ENCODE measurements at places on chromosomes 3 and 15.

DNA sequence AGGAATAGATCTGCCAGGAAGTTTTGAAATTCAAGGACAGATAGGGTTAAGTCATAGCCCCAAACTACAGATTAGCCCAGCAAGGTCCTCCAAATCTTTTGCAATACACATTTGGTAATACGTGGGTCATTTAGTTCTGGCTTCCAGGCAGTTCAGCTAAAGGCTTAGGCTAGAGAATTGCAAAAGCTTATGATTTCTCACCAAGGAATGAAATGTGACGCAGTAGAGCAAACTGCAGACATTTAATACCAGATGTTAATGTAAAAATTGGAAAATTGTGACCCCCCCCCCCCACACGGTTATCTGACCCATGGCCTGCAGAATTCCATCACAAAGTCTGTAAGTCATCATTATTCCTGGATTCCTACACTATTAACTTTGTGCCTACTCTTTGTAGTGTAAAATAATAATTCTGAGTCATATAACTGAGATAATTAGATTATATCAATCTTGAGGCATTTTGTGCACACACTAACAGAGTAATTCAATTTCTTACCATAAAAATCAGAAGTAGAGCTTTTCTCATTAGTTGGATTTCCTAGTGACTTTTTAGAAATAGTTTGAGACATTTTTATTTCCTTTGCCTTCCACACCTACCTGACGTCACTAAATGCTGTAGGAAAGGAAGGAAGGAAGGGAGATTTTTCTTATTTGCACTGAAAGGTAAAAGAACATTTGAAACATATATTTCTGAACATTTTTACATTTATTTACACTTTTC lies 235.2 kb downstream of the DTWD1 start:
- DNase-seq: no peak

DNA sequence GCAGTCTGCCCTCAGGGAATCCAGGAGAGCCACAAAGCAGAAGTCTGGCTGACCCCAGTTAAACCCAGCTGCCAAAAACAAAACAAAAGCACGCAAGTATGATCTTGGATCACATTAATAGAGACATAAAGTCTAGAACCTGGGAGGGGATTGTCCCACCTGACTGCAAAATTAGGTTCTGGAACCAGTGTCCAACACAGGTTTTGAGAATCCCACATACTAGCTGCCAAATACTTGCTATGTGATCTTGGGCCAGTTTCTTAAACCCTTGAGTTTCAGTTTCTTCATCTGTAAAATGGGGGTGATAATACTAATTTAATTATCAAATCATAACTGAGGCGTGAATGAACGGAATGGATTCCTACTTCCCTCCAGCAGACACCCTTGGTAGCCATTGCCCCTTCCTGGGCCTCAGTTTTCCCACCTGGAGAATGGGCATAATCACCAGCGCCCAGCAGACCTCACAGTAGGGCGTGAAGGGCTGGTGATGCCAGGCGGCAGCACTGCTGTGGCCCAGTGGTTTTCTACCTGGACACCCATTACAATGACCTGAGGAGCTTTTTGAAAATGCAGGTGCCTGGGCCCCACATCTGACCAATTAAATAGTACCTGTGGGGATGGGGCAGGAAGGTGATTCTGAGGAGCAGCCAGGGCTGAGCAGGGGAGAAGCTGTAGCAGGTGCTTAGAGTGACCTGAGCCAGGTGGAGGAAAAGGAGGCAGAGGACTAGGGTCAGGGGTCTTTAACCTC lies 32.2 kb downstream of the GRIP2 start:
- DNase-seq: no peak

DNA sequence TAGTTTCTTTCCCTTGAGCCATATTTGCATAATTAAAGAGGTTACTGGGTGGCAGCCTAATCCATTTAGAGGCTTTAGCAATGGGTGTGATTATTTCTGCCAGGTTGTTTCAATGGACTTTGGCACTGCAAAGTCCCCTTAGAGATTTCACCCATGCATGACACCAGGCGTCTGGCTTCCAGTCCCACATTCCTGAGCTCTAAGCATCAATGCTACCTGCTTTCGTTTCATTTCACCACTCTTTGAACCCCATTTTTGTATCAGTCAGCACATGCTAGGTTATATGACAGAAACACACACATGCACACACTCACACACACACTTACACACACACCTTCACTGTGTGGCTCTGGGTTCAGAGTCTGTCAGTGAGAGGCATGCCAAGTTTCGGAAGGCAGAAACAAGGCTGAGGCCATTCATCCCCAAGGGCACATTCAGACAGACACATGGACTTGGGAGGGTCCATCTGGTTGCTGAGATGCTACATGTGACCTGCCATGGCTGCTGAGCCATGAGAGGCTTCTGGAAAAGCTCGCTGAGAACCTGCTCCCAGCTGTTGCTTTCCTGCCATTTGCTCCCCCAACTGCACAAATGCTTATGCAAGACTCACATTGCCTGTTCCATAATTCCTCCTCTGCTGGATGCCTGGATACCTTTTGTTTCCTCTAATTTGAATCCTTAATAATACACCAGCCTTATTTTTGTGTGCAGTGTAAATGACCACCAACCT lies 354.1 kb downstream of the GABRG3 start:
- no peak for DNase-seq

DNA sequence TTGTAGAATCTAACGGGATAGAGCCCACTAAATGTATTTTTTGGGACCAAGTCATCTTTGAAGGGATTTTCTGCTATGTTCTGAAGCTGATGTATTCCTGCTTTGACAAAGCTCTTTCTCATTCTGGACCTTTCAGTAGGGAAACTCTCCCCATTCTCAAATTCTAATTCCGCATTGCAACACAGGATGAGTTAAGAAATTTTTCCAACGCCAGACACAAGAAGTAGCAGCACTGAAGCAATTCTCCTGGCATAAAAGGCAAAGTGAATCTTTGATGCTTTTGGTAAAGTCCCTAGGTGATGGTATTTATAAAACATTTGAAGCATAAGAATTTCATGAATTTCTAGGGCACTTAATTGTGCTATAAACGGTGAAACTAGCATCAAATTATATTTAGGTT lies 76.8 kb downstream of the ZPLD1 start:
- DNase-seq: no peak

- DNase-seq: peak; percentile 58
These were observed 500 bp upstream of the RAB6B start for GRCh38 chr3:133896002-133896761.

- peak; percentile 71 for DNase-seq
These were observed 42.7 kb upstream of the PRICKLE2 start for GRCh38 chr3:64267721-64268604.

- DNase-seq: no peak
These were observed 21.8 kb downstream of the MEIS2 start for GRCh38 chr15:37078566-37078965.

DNA sequence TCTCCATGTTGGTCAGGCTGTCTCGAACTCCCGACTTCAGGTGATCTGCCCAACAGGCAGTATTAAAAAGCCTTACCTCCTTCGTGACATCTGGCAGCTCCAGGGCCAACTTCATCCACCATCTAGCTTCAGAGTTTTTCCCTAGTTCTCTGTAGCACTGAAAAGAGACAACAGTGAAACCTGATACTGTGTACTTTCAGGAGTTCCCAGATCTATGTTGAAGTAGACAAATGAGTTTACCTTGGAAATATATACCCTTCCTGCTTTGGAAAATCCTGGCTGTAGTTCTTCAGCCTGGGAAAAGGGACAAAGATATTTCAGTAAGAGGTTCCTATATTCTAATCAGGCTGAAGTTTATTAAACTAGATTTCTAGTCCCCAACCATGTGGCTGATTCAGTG lies 18.0 kb downstream of the RMDN3 start:
- no peak for DNase-seq

DNA sequence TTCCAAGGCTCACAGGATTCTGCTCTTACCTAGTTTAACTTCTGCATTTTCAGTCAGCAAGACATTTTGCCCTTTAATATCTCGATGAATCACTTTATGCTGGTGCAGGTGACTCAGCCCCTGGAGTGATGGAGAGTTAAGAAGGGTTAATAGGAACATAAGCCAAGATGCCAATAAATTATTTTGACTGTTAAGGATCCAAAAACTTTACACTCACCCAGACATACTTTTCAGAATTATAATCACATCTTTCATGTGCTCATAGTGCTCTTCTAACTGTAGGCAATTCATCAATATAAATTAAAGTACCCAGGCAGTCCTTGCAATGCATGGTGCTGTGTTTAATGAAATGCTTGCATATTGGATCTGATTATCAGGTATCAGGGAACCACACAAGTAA lies 164.1 kb upstream of the SLC2A2 start:
- no peak for DNase-seq

GRCh38 chr15:100734586-100734985 lies 132.2 kb downstream of the ASB7 start:
- no peak for DNase-seq

DNA sequence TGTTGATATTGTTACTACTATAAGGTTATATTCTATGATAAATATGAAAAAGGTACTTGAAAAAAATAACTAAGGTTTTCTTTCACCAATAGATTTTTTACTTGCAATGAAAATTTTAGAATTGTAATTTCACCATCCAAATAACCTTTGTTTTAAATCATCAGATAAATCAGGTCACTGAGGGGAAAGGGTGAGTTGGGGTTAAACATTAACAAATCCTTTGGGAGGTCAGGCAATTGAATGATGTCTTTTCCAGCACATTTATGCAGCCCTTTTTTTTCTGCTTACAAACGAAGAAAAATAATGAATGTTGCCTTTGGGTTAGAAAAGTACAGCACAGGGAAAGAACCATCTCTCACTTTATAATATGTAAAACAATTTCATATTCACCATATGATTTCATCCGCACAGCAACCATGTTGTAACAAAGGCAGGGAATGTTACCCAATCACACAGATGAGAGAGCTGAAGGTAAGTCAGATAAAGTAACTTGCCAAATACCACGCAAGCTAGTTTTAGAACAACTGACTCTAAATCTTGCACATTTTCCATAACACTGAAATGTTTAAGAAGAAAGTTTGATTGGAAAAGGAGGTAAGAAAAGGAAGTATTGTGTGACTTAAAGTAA lies 151.3 kb downstream of the FGF12 start:
- DNase-seq: no peak

DNA sequence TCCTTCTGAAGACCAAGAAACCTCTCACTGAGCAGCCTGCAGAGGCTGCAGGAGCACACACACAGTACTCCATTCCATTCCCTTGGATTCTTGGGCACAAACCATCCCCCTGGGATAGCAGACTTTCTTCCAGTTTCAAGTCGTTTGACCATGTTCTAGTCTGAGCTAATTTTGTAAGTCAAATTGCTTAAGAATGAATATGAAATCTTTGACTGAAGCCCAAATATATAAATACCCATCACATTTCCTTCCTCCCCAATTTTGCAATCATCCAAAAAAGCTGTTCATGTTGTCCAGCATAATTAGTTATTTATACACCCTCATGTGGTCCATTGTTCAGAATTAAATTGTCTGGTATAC lies 231.2 kb upstream of the TPRG1 start:
- DNase-seq: no peak

GRCh38 chr15:33242165-33242564 lies 47.7 kb upstream of the FMN1 start:
- DNase-seq: no peak

- no peak for DNase-seq
These were observed 260.7 kb downstream of the OPA1 start for GRCh38 chr3:193853511-193854219.

DNA sequence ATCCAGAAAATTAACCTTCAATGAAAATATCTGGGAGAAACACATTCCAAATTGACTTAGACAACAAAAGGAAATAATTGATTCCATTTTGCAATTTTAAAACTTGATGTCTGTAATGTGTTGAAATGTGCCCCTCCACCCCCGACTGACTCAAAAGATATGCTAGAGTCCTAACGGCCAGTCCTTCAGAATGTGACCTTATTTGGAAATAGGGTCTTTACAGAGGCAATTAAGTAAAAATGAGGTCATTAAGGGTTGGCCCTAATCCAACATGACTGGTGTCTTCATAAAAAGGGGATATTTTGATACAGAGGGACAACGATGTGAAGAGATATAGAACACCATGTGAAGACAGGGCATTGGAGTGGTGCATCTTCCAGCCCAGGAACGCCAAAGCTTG lies 153.9 kb downstream of the PDZRN3 start:
- DNase-seq: no peak

DNA sequence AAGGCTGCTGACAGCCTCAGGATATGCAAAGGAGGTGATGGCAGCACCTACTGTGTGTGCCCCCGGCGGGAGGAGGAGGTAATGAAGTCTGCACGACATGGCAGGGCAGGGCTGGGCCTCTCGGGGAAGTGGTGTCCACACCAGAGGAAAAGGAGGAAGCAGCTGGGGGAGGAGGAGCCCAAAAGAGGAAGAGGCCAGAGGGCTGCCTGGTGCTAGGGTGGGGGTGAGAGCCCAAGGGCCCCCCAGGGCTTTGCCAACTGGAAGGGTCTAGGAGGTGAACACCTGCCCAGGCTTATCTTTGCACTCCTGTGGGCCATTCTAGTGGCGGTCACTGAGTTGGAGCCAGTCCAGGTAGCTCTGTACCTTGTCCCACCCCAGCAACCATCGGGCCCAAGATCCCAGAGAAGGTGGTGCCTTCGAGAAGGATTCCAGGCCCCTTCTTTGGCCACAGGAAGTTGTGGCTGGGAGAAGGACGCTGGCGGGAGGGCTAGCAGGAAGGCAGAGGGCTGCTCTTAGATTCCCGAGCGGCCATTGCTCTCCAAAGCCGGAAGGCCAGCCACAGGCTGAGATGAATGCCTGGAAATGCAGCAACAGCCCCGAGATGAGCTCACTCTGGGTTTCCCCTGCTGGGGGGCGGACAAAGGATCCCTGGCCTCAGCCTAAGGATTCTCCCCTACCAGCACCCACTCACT lies 7.0 kb downstream of the GNAI2 start:
- DNase-seq: peak; percentile 92

- DNase-seq: no peak
These were observed 62.4 kb downstream of the MBNL1 start for GRCh38 chr3:152331018-152331541.

DNA sequence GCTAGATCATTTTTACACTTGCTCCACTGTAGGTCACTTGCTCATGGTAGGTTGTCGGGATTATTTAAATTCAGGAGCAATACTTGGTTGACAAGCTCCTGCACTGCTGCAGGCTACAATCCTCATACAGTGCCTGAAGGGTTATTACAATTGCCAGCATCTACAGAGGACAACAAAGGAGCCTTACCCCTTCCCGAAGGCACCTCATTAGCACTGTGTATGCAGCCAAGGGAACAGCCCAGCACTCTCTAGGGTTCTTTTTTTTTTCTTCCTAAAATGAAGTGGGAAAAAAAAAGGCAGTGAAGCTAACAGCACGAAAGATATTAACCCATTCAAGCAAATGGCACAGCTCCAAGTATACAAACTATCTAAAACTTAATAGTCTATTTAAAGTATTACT lies 142.7 kb downstream of the ULK4 start:
- DNase-seq: no peak

- DNase-seq: no peak
These were observed 162.4 kb upstream of the CGNL1 start for GRCh38 chr15:57213862-57214261.

DNA sequence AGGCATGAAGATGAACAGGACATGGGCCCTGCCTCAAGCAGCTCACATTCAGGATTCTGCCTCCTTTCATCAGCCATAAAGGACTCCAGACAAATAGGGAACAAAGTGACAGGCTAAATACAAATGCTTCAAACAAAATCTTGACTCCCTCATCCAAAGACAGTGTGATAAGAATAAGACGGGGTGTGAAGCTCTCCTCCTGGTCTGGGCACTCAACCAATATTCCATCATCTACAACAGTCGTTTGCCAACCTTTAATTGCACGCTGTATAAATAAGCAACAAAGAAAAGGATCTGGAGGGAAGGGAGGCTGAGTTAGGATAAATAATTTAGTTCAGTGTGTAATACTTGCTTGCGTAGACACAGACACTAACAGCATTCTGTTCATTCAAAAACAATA lies 5.4 kb downstream of the CCDC54 start:
- no peak for DNase-seq

Measured in Right ventricle myocardium inferior (tissue), 1 donor.